ENCODE measurements at places on chromosomes 2 and 18.
A peak's percentile ranks its signal among the peaks of the same experiment; 100 is the strongest.

DNA sequence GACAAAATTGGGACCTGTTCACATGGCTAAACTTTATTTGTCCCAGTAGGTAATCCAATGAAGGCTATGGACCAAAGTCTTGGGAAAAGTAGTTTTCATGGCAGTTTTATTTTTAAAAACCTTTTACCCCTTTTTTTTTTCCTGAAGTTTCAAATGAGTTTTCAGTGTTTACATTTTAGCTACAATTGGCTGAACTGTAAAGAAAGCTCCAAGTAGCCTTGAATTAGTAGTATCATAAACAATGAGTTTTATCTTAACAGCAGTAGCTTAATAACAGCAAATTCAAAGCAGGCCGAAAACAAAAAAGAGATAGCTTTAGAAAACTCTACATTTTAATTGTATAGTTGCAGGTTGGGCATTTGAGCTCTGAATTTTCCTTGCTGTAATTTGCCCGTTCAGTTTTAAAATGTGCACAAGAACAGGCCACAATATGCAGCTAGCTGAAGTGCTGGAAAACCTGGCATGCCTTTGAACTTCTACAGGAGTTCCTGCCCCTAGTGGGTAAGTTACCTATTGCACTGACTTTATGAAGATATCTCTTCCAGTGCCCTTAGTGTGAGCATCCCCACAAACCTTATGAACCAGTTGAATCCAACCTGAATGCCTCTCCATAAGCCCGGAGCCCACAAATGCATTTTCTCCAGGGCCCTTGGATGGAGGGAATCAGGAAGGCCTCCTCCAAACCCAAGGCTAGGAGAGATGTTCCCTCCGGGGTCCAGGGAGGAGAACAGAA, 106.7 kb downstream of the XRCC5 start:
- no peak for DNase-seq

DNA sequence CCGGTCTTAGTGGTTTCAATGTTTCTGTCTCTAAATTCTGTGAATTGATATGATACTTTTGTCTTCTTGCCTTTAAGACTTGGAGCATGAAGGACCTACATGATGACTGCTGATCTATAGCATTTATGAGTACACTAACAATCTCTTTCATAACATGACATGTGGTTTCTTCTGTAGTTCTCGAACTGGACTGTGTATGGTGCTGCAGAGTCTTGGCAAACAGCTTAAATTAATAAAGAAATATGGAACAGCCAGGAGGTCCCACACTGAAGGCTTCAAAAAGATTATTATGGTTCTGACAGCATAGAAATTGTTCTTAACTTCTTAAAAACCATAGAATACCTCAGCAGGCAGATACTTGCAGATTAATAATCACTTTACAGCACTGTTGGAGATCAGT, 145.0 kb downstream of the DCC start:
- no peak for DNase-seq

DNA sequence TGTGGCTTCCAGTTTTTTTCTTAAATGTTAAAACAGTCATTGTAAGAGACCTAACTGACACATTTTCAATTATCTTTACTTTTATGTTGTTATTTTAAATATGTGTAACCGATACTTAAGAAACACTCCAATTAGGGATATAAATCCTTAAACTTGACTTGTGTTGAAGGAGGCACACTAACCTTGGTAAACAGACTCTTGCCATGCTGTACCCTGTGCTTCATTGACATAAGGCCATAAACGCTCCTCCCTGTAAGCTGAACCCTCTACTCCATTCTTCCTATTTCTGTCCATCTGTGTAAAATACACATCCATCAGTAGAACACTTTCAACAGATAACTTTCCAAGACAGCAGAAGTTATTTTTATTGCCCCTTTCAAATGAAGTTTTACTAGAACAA, 780.5 kb upstream of the FAM98A start:
- no peak for DNase-seq

- no peak for DNase-seq
Measured at GRCh38 chr18:64799376-64799775, 650.5 kb upstream of the LINC00305 start.

GRCh38 chr18:51447351-51448342, 250.2 kb upstream of the MEX3C start:
- DNase-seq = no peak

DNA sequence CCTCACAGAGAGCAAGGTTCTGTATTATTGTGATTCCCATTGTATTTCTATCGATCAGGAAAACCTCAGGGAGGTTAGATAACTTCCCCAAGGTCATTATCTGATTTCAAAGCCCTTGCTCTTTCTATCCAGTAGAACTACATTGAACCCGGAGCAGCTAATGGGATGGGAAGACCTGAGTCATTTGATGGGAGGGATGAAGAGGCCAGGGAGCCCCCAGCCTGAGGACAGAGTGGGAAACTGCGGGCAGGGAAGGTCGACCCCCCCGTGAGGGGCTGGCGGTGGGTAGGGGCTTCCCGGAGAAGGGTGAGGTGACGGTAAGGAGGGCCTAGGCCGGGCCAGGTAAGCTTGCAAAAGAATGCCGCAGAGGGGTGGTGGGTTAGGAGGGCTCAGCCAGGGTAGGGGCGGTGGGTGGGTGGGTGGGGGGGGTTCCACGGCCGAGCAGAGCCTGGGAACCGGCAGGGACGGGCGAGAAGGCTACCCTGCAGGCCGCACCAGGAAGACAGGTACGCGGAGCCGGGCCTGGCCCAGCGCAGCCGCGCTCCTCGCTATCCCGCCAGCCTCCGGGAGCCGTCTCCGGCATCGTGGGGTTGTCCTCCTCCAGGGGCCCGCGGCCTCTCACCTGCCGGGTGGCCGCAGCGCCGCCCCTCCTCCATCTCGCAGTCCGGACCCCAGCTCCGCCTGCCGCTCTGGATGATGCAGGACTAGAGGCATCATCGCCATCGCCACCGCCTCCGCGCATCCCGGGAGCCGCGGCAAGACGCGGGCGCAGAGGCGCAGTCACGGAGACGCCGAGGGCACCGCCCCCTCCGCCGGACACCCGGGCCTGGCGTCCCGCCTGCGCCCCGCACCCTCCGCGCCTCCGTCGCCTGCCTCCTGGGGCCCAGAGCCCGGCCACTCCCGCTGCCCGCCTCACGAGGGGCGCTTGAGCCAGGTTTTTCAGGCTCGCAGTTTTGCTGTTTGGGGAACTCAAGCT, at the start of gene GPR75:
TSS of gene GPR75 (minus strand) at position 762 of the 976 bp plus-strand sequence. CDS start 5,211 bp downstream, outside the sequence.
- no peak for DNase-seq

GRCh38 chr2:241230435-241230834, 42.0 kb downstream of the ANO7 start:
- no peak for DNase-seq

DNA sequence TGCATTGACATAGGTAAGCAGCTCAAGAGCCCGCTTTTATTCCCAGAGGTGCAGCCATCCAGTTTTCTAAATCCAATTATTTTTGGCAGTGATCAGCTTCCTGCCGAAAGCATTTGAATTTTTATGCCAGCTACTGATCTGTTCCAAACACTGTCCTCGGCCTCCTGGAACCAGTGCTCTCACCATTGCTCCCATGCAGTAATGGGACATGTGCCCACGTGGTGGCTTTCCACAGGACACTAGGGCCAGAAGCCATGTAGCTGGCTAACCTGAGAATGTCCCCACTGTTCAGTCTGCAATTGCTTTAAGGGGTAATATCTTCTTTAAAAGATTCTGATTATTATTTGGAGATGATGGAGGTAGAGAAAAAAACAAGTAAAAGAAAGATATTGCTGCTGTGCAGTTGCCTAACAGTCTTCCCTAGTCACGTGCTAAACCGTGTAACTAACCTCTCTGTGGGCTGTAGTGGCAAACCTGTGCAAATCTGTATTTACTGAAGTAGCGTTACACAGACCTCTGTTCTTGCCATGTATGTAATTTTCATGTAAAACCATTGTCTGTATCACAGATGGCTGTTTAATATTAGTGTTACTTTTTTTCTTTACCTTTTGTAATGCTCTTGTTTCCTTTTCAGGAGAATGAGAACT, 13.0 kb downstream of the GRHL1 start:
- no peak for DNase-seq

DNA sequence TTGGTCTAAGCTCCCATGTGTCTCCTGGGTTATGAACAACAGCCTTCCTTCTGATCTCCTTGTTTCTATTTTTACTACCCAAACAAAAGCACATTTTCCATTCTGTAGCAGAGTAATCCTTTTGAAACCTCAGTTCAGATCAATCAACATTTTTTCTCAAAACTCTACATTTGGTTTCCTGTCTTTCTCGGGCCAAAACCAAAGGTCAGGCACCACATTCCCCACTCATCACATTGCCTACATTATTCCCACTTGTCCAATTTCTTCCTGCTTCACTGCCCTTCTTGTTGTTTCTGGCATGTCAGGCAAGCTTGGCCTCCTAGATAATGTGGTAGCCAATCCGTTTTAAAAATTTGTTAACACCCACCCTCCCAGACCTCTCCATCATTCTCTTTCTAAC, 196.8 kb downstream of the PPP1R1C start:
- DNase-seq = no peak

DNA sequence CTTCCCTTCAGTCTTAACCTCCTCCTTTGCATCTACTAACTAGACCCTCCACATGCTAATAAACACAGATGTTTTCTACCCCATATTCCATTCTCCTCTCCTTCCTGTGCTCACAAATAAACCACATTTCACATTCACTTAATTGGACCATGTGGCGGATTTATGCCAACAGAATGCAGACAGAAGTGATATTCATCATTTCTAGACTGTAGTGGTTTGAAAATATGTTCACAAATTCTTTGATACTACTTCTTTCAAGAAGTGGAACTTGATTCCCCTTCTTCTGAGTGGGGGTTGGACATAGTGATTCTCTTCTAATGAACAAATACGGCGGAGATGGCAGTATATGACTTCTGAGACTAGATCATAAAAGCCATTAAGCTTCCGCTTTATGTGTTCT, 73.5 kb upstream of the SPTBN1 start:
- no peak for DNase-seq

GRCh38 chr2:196239622-196240587, 68.5 kb upstream of the STK17B start:
- no peak for DNase-seq

- no peak for DNase-seq
Measured at GRCh38 chr2:239024226-239024625, 176.3 kb downstream of the TWIST2 start.

DNA sequence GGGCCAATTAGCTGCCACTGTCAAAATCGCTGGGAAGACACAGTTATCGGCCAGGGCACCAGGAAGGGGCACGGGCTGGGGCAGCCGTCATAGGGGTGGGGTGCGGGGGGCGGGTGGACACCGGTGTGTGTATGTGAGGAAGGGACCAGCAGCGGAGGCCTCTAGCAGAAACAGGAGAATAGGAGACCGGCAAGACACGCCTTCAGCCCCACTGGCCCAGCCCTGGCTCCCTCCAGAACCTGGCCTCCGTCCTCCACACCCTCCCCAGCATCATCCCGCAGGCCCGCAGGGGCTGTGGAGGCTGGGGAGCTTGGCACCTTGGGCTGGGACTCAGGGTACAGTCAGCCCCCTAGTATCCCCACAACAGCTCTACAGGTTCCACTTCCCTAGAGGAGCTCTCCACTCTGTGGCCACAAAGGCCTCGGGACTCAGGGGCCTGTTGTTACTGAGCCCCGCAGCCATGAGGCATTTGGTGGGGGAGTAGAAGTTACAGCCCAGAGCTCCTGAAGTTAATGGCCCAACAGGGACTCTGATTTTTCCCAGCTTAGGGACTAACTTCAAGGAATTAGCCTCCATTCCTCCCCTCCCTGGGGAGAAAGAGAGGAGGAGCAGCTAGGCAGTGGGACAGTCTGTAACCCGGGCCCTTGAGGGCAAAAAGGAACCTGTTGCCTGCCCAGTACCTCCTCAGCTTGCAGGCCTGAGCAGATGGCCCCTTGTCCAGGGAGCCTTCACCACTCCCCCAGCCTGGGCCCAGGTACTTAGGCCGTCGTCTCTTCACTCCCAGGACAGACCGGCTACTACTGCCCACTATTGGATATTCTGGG, 19.9 kb downstream of the SH2D6 start:
- peak; percentile 54 for DNase-seq

DNA sequence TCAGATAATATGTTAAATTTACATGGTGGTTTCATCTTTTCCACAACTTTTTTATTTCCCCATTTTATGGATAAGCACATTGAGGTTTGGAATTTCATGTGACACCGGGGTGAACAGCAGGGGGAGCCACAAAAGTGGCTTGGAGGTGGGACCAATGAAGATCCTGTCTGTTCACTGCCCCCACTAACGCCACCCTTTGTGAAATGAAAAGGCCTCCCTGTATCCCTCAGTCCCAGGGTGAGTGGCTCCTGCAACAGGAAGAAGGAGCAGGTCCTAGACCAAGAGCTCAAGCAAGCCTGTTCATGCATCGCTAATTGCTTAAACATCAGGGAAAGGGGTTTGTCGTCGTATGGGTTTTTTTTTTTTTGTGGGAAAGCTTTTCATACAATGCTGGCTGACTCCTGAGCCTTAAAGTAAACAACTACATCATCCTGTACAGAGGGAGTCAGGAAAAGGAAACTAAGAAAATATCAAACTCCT, 267.8 kb upstream of the EPAS1 start:
- peak; percentile 5 for DNase-seq

DNA sequence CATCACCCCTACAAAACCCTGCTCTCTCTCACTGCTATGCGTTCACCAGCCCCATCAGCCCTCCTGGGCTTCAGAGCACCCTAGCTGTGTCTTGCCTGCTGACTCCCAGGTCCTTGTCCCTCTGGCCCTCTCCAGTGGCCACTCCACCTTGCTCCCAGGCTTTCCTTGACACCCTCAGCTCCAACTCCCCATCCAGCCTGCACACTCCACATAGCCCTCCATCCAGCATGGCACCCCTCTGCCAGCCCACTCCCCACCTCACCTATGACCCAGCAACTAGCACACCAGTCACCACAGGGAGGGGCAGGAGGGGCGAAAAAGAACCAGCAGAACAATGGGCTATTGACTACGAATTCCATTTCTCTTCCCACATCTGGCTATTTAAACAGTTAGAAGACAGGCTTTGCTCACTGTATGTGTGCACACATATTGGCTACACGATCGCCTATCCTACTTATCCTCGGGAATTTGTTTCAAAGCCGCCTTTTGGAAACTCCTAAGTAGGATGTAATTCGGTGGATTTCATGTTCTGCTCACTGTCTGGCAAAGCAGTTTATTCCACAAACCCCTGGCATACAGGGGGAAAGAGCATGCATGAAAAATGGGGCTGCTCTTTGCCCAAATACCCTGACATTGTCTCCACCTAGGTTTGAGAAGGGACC, 195.3 kb downstream of the SMAD2 start:
- no peak for DNase-seq
